ENCODE measurements at places on chromosomes 7 and 10.

DNA sequence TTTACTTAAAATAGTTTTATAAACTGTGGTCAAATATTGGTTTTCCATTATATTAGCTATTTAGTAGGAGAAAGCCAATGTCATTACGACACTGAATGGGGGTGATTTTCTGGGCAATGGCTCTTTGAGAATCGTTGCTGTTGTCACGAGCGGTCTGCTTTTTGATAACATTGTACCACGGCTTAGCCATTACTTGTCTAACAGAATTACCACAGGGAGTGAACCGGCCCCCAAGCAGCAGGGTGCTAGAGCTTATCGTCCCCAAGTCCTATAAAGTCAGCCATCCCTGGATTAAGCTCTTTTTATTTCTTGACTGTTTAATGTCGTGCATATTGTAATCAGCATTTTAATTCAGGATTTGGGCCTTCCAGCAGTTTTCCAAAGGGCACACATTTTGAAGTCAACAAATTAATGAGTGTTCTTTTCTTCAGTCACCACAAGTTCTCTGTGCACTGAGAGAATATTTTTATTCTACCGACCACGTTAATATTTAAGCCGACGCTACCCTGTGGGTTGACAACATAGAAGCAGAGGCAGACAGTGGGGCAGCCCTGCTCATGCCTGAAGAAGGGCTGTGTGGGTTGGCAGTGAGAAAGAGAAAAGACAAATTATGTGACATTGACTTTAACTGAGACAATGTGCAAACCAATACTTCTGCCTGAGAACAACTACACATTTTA is 125.8 kb downstream of the ICA1 start:
- no peak for DNase-seq

DNA sequence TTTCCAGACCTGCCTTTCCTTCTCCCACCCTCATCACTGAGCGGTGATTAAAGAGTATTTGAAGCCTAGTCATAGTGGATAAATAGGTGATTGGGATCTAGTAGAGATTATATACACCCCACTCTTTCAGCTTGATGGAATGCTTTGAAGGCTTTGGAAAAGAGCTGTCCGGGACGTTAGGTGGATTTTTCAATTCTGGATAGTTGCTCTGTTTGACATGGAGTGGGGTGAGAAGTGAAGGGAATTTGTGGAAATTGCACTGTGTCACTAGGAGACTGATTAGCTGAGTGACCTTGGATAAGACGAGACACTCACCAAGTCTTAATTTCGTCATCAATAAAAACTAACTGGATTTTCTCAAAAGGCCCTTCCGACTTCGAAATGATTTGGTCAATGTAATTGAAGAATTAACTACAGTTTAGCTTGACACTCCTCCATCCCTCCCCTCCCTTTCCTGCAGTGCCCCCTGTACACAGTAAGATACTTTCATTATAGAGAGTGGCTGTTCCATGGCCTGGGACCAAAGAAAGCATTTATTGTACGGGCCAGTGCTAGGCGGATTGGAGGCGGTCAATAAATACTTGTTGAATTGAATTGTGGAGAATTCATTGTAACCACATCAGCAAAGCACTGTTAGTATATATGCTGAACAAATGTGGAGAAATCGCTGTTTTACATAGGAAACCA is 962 bp downstream of the ZKSCAN1 start:
- no peak for DNase-seq

- DNase-seq = no peak
Observed at GRCh38 chr7:148380596-148381419, 209.8 kb upstream of the C7orf33 start.

GRCh38 chr7:107262857-107263256 is 94.1 kb downstream of the HBP1 start:
- no peak for DNase-seq

GRCh38 chr10:132788180-132788830 is 2.4 kb upstream of the NKX6-2 start:
- DNase-seq = no peak

- DNase-seq = no peak
Observed at GRCh38 chr10:46285966-46286620, 704 bp upstream of the ANTXRL start.

- no peak for DNase-seq
Observed at GRCh38 chr10:9951481-9952257, 1066.0 kb upstream of the CELF2 start.

All from activated naive CD4-positive, alpha-beta T cell (primary cell).